ENCODE measurements at places on chromosomes 1 and 21.

DNA sequence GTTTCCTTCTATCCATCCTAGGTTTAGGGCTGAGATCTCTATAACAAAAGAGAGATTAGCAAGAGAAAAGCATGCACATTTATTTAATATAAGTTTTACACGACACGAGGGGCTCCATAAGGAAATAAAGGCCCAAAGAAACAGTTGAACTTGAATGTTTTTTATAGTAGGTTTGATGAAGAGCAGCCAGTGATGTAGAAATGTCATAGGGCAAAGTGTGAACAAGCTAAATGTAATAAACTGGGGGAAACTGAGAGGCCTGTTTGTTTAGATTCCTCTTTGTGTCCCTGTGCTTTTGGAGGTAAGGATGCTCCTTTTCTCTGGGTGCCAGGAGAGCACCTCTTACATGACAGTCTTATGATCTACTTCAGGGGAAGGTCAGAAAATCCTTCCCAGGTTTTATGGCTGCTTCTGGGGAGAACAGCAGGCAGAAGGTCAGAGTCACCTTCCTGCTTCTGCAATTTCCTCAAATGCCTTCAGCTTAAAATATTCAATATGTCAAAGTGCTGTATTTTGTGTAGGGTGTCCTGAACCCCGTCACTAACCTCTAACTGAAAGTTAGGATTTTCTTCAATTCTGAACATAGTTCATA is 9.5 kb upstream of the HORMAD1 start:
- no peak for DNase-seq

DNA sequence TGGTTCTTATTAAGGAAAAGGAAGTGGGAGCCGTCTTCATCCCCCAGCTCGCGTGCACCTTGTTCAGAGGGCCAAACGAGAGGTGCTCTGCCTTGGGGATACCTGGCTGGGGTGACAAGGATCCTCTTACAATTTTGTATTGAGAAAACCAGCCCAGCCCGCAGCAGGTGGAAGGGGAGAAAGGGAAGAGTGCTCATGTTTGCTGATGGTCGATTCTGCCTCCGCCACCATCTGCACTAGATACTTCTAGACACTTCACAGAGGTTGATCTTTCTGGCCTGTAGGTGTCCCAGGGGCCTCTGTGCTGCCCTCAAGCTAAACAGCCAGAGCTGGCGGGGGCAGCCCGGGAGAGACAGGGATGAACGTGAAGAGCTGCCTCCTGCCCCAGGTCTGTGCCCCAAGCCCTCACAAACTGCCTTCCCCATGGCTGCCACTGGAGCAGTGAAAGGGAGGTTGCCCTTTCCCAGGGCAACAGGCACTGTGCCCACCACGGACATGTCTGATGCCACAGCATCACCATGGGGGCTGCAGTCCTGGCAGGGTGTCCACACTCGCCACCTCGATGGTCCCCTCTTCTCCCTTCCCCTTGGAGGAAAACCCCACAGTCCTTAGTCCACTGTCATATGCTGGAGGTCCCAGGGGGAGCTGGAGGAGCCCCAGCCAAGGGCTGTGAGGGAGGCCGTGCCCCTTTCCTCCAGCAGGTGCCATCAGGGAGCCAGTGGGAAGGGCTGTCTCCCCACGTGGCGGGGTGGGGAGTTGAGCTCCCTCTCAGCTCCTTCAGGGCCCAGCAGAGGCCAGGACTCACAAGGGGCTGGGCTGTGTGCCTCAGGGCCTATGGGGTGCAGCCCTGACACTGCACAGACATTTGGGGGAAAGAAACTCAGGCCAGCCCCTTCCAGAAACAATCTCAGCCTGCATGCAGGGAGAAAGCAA is 8.1 kb downstream of the ADPRS start:
- DNase-seq = no peak

- no peak for DNase-seq
These were observed 48.0 kb downstream of the IL6R start for GRCh38 chr1:154453161-154453560.

GRCh38 chr1:40036574-40036973 is 4.0 kb upstream of the CAP1 start:
- DNase-seq = no peak

DNA sequence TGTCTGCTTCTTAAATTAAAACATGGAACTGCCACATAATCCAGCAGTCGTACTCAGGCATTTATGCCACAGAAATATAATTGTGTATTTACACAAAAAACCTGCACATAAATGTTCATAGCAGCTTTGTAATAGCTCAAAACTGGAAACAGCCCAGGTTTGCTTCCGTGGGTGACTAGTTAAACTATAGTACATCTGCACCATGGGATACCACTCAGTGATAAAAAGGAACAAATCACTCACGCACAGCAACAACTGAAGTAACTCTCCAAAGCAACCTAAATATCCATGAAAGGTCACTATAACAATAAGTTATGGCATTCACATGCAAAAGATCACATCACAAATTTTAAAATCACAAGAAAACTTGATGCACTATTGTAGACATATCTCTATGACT is 64.4 kb downstream of the KCNT2 start:
- no peak for DNase-seq
